ENCODE measurements at places on chromosomes 4 and X.

- no peak for DNase-seq
Measured at GRCh38 chrX:105650986-105651385, 171.4 kb upstream of the NRK start.

DNA sequence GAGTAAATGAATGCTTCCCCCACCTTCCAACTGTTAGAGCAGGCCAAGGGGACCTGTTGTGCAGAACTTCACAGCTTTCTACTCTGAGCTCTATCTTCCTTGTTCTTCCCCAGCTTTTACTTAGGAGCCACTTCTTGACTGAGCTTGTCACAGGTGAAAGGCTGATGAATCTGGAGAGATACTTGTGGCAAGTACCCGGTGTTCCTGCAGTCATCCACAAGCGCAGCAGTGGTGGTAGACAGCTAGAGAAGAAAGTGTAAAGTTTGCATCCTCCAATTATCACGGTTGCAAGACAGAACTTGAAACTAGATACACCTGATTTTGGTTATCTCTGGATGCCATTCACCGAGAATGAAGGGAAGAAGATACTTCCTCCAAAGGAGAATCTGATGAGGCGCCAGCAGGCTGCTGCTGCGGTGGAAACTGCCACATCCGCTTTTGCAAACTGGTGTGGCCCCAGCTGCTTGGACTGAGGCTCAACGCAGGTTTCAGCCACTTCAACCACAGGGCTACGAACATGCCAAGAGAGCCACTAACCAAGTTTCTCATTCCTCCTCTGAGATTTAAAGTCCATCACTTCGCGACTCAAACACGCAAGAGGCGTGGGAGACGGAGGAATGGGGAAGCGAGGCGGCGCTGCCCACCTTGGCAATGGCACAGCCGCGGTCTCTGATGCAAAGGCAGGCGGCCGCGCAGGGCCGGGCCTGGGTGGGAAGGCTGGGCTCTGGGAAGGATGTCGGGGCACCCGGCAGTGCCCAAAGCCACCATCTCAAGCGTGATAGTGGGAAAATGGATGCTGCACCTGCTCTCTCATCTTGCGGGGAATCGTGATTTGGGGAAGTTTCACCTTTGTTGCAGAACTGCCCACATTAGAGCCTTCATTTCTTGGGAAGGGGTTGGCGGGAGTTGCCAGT is 1.3 kb upstream of the FHIP1A start:
- DNase-seq: peak; percentile 44

GRCh38 chr4:112604589-112604988 is 32.1 kb downstream of the ZGRF1 start:
- no peak for DNase-seq

- no peak for DNase-seq
Measured at GRCh38 chrX:125604448-125604847, 284.8 kb downstream of the TEX13C start.

GRCh38 chrX:151912221-151912620 is 468 bp upstream of the MAGEA4 start:
- DNase-seq: no peak

DNA sequence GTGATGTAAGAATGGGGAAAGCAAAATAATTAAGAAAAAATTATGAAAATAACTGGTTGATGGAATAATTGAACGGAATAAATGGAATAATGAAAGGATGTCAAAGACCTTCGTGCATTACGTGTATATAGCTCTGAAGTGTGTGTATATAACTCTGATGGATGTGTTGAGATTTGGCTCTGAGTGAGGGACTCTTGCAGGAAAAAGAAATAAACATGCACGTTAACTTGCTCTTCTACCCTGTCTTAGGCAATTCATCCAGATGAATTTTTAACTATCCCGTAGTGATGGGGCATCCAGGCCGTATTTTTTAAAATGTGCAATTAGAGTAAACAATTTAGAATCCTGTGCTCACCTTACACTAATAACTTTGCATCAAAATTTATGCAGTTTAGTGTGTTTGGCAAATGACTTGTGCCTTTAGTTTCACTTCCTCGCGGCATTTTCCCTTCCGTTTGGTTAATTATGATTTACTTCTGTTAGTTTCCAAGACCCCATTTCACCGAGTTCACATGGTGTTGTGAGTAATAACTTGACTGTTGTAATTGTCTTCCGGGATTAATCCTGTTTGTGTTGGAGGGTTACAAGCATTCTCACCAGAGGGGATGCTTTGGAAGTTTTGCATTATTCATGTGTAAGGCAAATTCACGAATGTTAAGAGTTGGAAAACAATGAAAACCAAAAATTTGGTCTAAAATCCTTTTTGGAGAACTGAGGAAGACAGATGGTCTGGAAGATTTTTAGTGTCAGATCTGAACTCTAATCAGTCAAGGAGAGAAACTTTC is 256.5 kb upstream of the FAT1 start:
- no peak for DNase-seq

- DNase-seq: peak; percentile 46
Measured at GRCh38 chrX:150364347-150365050, 1.4 kb downstream of the MAMLD1 start.

DNA sequence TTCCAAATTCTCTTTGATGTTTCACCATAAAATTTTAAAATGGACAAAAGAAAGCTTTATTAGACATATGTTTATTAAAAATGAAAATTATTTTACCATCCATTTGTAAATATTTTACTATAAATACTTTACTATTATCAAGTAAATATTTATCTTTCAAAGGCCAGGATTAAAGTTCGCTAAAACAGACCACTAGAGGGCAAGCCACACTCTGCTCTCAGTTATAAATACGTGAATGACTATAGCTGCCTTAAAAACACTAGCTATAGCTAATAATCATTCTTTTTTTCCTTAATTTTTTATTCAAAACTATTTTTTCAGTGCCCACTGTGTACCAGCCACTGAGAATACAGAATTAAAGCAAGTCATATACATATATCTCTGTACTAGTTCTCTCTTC is 38.6 kb downstream of the UNC5C start:
- no peak for DNase-seq

GRCh38 chr4:155339588-155339987 is 37.2 kb downstream of the MAP9 start:
- DNase-seq: no peak

DNA sequence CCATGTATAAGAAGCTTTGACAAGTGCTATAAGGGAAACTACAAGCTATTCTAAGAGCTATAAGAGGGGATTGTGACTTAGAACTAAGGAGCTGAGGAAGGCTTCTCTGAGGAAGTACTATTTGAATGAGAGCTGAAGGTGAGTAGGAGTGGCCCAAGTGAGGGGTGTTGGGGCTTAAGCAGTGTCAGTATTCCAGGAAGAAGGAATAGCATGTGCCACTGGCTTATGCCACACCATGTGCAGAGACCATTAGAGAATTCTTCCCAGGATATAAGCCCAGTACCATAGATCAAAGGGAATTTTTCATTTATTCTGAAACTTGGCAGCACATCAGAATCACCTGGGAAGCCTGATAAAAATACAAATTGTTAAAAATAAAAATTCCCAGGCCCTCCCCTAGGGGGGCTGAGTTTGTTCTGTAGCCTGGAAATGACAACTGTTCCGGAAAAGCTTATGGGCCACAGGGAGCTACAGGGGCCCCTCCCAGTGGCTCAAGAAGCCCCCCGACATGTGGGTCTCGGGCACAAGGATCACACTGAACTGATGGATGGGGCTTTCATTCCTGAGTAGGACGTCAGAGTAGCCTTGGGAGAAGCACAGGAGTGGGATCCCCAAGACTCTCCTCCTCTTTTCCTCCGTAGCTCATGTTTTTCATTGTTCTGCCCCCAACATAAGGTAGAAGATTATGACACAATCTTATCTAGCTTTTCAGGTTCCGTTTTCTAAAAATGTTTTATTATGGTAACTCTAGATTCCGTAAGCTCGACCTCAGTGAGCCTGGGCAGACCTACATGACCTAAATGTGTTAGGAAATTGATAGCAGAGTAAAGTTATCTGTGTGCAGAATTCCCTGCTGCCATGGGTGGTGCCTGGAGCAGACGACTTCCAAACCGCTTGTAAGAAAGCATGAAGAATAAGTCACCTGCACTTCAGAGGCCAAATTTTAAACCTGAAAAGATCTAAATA is 119.3 kb downstream of the AFF1 start:
- no peak for DNase-seq

GRCh38 chrX:44975666-44976263 is 102.8 kb downstream of the KDM6A start:
- no peak for DNase-seq

DNA sequence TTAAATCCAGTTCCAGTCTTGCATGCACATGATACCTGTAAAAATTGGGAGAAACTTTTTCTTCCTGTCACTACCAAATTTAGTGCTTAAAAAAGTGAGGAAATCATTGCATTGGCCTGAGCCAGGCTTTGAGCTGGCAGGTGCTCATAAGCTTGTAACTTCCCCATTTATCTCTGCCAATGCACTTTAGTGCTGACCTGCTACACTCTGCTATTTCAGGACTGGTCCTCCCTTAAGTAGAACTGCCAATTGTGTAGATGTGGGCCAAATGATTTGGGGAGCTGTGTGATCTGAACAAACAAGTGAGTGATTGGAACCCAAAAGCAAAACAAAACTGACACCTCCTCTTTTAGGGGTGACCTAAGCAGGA is 51.8 kb downstream of the ZNF827 start:
- DNase-seq: no peak

DNA sequence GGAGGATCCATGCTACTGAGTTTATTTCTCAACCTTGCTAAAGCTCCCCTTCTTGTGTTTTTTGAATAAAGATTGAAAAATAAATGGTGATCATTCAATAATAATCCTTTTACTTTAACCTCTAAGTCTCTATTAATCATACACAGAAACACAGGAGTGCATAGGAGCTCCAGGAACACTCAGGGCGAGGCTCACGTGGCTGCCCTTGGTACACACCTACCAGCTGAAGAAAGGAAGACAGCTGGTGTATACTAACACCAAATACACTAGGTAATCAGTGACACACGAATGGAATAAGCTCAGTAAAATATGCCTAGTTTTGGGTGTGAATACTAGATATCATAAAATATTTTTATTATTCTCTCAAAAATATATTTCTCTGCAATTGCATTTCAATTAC is 26.2 kb downstream of the CCDC149 start:
- DNase-seq: no peak

DNA sequence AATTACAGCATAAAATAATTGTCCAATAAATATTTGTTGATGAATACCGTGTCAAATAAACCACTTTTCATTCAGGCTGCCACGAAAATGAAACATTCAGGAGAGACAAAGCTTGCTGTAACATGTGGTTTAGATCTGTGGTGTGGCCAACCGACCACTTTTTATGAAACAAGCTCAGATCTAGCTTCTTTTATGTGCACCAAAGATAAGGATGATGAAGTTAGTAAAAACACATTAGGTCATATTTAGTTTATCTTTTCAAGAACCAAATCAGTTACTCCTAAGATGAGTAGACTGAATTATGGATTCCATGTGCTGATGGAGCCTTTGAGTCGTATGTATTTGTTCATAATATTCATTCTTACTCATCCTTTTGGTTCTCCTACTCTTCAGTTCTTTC is 35.8 kb downstream of the STOX2 start:
- no peak for DNase-seq

DNA sequence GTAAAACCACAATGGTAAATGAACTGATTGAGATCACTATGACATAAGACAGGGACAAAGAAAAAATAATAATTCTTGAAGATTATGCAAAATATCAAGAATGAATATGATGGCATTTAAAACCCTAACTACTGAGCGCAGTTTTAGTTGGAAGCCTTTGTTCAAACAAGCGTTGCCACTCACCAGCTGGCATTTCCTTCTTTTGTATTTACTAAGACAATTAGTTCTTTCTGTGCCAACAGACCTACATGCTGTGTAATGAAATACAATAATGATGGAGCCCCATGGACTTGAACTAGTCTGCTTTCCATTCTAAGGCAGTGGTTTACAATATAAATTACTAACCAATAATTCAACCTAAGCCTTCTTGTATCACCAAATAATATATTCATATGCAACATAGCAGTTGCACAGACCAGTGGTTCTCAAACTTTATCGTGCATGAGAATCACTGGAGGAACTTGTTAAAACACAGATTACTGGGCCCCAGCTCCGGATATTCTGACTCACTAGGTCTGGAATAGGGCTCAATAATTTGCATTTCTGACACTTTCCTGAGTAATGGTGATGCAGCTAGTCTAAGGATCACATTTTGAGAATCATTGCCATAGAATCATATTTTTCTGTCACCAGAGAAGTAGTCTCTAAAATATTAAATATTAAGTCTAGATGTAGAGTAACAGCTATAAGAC is 196.4 kb upstream of the MAGEB18 start:
- DNase-seq: no peak

GRCh38 chrX:101677028-101677427 is 17.4 kb upstream of the ARMCX2 start:
- DNase-seq: no peak

DNA sequence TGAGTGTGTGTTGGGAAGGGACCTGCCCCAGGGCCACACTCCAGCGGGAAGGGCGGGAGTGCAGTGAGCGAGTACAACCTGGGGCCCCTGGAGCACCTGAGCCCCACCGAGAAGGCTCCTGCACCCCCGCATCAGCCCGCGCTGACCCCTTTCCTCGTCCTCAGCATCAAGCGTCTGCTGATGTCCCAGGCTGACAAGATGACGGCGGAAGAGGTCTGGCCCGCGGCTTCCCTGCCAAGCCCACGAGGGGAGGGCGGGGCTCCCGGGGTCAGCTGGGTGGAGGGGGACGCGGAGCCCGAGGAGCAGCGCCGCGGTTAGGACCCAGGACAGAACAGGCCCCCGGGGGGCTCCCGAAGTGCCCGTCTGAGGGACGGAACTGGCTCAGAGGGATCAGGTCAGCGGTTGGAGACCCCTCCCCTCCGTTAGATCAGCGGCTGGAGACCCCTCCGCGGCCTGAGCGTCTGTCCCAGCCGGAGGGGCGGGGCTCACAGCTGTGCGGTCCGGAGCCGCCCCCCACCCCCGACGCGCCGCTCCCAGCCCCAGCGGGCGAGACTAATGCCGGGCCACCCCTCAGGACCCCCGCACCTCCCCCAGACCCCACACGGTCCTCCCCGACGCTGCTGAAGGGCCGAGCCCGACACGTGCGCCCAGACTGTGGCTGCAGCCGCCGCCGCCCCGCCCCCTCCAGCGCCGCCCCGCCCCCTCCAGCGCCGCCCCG is 6.7 kb downstream of the MYL5 start:
- peak; percentile 76 for DNase-seq

GRCh38 chr4:78864405-78865024 is 74.7 kb downstream of the PAQR3 start:
- no peak for DNase-seq

GRCh38 chr4:51901363-51901762 is 58.4 kb downstream of the DCUN1D4 start:
- no peak for DNase-seq

GRCh38 chr4:2907706-2908293 is 55.4 kb downstream of the NOP14 start:
- DNase-seq: no peak

DNA sequence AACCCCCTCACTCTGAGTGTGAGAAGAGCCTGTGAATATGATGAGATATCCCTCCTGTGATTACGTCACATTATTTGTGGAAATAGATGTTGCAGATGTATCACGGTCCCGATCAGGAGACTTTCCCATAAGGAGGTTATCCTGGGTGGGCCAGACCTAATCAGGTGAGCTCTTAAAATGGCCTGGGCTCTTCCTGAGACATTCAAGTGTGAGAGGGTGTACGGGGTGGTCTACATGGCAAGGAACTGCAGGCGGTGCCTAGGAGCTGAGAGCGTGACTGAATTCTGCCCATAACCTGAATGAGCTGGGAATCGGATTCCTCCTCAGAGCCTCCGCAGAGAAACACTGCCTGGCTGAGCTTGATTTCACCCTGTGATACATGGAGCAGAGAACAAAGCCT is 12.9 kb upstream of the CENPVL1 start:
- DNase-seq: no peak

- no peak for DNase-seq
Measured at GRCh38 chrX:55523356-55523755, 33.7 kb upstream of the USP51 start.

Measured in activated T-cell treated with anti-CD3 and anti-CD28 coated beads, Interleukin-2, amount 50 U/mL, for 24 hours (primary cell).